ENCODE measurements at places on chromosomes 2 and 18.

DNA sequence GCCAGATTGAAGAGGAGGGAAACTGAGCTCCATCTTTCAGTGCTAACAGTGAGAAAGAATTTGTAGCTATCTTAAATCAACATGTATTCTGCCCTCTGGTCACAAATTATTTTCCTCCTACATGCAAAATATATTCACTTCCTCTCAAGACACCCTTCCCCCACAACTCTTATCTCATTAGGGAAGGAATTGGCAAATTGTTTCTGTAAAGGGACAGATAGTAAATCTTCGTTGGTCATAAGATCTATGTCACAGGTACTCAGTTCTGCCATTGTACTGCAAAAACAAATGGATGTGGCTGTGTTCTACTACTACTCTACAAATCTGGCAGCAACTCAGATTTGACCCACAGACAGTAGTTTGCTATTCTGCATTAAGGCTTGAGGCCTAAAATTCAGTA lies 53.0 kb upstream of the CYP20A1 start:
- no peak for DNase-seq

DNA sequence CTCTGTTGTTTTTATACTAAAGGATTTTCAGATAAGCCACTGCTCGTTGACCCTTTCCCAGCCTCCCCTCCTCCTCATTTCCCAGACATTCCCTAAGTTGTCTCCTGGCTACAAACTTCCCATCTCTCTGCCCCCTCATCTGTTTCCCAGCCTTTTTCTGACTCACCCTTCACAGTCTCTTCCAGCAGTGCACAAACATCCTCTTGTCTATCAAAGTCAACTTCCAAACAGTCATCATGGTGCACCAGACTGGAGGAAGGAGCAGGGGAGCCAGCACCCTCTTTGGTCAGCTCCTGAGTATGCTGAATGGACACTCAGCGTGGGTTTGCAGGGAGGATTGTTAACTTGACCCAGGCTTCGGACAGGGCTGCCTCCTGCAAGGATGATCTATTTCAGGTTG lies 26.6 kb upstream of the SPRED2 start:
- no peak for DNase-seq

- DNase-seq = no peak
These were observed 345.3 kb downstream of the ZNF516 start for GRCh38 chr18:76149734-76150133.

- no peak for DNase-seq
These were observed 91.2 kb downstream of the LIPG start for GRCh38 chr18:49652881-49653724.

DNA sequence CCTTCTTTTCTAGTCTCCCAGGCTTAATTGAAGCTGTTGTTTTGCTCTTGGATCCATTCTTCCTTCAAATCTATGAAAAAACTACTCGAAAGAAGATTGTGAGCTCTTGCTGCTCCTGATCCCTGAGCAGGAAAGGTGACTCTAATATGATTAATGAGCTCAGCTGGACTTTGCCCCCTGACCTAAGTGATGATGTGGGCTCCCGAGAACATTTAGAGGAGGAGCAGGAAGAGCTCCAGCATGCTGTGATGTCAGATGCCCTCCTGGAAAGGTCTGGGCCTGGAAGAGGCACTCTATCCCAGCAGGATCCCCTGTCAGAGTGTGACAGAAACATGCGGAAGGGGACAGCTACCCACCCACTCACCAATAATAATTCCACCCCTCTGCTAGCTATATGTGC lies 117.9 kb upstream of the PELI1 start:
- DNase-seq = no peak

DNA sequence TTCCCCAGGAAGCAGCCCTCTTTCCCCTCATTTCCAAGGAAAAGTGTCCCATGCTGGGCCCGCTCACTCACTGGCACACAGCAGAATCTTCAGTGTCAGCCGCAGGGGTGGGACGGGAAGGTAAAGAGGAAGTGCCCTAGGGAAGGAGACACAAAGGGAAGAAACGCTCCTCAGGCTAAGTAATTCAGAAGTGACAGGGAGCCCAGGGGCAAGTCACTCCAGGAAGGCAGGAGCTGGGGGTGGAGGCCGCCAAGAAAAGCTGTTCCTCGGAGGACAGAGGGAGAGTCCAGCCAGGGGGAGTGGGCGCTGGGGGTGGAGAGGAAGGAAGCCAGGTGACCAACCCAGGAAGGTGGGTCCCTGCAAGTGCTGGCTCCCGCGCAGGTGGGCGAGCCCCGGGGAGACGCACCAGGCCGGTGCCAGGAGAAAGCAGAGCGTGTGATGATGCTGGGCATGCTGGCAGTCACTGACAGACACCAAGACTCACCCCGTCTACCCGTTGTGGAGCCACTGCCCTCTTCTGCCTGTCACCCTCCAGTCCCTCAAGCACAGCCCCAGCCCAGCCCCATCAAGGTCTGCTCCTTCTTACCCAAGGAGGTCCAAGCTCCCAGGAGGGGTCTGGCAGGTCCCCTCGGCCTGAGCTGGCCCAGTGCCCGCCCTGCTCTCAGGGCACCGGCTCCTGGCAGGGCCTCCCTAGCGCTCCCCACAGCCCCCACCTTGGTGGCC lies 21.7 kb downstream of the HDAC4 start:
- no peak for DNase-seq

DNA sequence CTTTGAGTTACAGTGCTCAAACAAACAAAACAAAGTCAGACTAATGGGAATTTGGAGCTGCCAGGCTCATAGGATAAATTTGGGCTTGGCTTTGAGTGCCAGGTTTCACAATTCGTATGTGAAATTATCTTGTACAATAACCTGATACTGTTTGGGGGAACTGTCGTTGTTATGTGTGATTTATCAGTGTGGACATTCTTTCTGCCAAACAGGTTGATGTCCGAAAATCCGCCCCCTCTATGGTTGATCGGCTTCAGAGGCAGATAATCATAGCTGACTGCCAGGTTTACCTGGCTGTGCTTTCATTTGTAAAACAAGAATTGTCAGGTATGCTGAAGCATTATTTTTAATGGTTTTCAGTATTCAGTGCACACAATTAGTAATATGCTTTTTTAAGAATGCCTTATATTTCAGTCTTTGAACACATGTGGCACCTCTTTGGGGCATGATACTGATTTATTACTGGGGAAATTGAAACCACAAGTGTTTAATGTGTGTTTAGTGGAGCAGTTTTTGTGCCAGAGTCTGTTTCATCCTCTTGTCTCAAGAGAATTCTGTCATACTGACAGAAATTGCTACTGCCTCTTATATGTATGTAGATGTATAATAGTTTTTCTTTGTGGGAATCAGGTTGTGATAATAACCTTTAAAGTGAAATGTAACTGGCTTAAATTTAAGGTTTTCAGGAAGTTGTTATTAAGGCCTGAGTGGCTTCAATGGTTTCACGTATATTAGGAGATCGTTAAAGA lies 54.6 kb downstream of the TTC39C start:
- no peak for DNase-seq

Data from H7 (cell line).